ENCODE measurements at places on chromosomes 13 and 19. TPM values are rescaled to one million over a fixed set of nuclear protein-coding genes. Genes with fewer than 3 reads are reported as not detected.

Gene RFPL4A
- total RNA-seq, result not detected

Gene EPS8L1
- 111 TPM for total RNA-seq

Gene ZFR2
- not detected for total RNA-seq

Gene POLRMT
- 46.4 TPM for total RNA-seq

GRCh38 chr19:15538774-15539173 is 30.4 kb downstream of the CYP4F22 start:
- no peak for DNase-seq
- H3K4me3 ChIP-seq, result no peak overlapping the region
- peaks cover 38% of the 10 kb centered on the region for H3K27me3 ChIP-seq
- no peak overlapping the region for H3K27ac ChIP-seq
- H3K4me1 ChIP-seq, result no peaks in the 10 kb centered on the region
- H3K36me3 ChIP-seq, result no peaks in the 10 kb centered on the region

DNA sequence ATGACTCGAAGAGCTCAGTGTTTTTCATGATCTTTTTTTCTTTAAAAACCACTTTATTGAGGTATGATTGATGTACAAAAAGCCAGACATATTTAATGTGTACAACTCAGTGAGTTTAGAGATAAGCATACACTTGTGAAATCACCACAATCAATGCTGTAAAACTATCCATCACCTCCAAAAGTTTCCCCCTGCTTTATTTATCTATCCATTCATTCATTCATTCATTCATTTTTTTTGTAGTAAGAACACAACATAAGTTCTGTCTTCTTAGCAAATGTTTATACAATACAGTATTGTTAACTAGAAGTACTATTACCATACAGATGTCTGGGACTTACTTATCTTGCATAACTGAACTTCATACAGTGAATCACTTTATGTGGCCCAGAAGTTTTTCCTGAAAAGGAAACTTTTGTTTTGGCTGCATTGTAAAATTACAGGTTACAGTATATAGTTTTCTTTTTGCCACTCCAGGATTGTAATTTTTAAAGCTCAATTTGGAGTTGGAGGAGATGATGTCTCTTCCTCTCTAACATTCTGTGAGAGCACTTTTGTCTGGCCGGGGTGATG is 6.7 kb downstream of the RAP2A start:
- no peaks in the 10 kb centered on the region for H3K27me3 ChIP-seq
- no peak overlapping the region for H3K27ac ChIP-seq
- H3K36me3 ChIP-seq, result no peaks in the 10 kb centered on the region
- H3K4me3 ChIP-seq, result no peak overlapping the region
- H3K4me1 ChIP-seq, result peaks cover 9% of the 10 kb centered on the region

DNA sequence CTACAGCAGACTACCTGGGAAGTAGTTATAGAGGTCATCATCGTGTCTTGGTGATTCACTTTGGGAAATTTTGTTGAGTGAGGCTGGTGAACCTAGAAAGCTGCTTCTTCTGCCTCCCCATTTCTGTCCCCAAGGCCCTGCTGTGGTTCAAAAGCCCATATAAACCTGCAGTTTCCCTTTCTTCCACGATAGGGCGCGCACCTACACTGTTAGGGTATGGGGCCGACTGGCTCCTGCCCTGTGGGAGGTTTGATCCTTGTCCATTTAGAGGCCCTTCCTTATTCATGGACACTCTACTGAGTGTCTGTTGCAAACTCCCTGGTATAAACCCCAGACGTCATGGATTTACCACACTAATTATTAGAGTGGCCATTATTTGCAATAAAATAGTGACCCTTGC is 191.8 kb downstream of the GGACT start:
- H3K4me1 ChIP-seq, result peaks cover 29% of the 10 kb centered on the region
- H3K36me3 ChIP-seq, result no peaks in the 10 kb centered on the region
- H3K27me3 ChIP-seq, result no peaks in the 10 kb centered on the region
- no peak overlapping the region for H3K4me3 ChIP-seq
- DNase-seq, result no peak

DNA sequence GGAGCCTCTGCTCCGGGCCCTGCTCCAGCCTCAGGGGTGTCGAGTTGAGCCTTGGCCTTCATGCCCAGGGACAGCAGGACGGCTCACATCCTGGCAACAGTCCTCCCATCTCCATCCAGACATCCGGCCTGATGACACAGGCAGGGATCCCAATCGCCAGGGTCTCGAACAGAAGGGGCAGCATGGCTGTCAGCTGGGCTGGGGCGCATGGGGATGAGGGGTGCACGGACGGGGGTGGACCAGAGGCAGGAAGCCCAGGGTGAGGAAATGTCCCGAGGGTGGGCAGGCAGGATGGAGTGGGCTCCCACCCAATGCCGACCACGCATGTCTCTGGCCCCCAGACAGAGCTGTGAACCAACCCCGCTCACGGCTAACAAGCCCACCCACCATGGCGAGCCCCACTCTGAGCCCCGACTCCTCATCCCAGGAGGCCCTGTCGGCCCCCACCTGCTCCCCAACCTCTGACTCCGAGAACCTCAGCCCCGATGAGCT is 16.2 kb downstream of the EVI5L start:
- no peaks in the 10 kb centered on the region for H3K36me3 ChIP-seq
- H3K4me3 ChIP-seq, result no peak overlapping the region
- no peak for DNase-seq
- H3K4me1 ChIP-seq, result peaks cover 5% of the 10 kb centered on the region
- no peak overlapping the region for H3K27ac ChIP-seq

DNA sequence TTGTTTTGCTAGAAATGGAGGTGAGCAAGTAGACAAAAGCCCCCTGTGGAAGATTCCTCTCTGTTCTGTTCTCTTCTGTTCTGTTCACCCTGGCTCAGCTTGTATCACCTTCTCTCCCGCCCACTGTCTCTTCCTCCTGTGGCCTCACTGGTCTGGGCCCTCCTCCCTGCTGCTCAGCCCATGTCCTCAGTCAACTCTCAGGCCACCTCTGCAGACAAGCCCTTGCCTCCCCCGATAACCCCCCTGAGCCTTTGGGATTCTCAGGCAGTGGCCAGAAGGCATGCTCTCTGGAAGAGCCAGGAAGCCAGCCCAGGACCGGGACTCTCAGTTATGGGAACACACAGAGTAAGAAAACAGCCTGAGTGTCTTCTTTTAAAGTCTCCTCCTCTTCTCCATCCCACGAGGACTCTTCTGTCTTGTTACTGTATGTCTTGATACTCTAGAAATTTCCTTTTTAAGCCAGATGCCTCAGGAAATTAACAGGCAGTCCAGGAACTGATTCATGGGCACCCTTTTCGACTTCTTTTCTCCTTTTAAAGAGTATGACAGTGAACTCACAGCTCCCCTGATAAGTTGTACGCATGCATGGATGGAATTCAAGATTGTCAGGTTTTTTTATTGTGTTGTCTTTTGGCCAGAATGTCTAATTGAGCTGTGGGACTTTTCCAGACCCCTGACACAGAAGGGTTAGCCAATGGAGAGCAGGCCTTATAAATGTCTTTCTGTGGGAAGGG is 33.7 kb downstream of the SHISA2 start:
- peaks cover 8% of the 10 kb centered on the region for H3K4me1 ChIP-seq
- H3K27ac ChIP-seq, result no peak overlapping the region
- H3K27me3 ChIP-seq, result peaks cover 77% of the 10 kb centered on the region
- H3K36me3 ChIP-seq, result no peaks in the 10 kb centered on the region
- no peak for DNase-seq
- H3K4me3 ChIP-seq, result no peak overlapping the region

DNA sequence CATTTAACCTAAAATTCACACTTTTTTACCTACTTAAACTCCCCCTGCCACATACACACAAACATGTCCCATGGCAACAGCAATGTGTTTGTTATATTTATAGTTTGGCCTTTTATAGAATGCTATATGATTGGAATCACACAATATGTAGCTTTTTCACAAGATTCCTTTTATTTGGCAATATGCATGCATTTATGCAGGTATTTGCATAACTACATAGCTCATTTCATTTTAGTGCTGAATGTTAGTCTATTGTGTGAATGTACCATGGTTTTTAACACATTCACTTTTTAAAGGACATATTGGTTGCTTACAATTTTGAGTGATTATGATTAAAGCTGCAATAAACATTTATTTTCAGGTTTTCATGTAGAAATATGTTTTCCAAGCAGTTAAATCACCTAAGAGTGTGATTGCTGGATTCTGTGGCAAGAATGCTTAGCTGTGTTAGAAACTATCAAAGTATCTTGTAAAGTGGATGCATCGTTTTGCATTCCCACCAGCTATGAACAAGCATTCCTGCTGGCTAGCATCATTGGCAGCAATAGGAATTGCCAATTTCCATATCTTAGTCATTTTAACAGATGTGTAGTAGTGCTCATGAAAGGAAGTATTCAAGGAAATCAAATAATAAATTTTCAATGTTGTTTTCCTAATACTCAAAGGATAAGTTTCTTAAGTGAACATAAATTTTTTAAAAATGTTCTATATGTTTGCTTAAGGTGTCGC is 557.0 kb downstream of the SLITRK1 start:
- H3K36me3 ChIP-seq, result no peaks in the 10 kb centered on the region
- no peak overlapping the region for H3K27ac ChIP-seq
- no peaks in the 10 kb centered on the region for H3K4me1 ChIP-seq
- H3K27me3 ChIP-seq, result no peaks in the 10 kb centered on the region
- no peak overlapping the region for H3K4me3 ChIP-seq
- DNase-seq, result no peak

DNA sequence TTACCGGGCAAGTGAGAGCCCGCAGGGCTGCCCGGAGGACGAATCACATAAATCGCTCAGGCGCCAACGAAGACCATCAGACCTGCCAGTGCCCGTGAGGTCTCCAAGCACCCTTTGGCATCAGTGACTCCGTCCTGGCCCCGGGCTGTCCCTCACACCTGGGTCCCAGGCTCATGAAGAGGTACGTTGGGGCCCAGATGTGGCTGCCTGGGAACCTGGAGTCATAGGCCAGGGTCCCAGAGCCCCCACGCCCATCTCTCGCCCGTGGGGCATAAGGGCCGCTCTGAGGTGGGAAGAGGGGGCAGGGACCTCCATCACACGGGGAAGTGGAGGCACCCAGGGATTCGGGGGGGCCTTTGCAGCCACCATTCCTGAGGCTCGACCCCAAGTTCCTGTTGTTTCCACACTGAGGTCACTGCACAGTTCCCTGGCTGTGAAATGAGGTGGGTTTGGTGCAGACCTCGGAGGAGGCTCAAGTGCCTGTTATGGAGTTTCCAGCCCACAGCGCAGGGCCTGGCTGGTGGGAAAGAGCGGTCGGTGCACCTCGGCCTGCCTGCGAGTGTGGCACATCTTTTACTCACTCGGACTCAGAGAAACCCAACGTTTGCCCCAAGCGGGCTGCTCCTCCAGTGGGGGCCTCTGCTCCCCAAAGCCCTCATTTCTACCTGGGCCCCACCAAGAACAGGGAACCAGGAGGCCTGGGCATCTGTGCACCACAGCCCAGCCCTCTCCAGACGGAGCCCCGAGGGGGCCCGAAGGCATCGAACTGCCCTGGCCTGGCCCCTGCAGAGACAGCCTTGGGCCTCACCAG is 35.9 kb upstream of the C13orf46 start:
- DNase-seq, result no peak
- H3K27ac ChIP-seq, result no peak overlapping the region
- H3K4me3 ChIP-seq, result no peak overlapping the region
- H3K27me3 ChIP-seq, result no peaks in the 10 kb centered on the region
- H3K36me3 ChIP-seq, result no peaks in the 10 kb centered on the region
- no peaks in the 10 kb centered on the region for H3K4me1 ChIP-seq

DNA sequence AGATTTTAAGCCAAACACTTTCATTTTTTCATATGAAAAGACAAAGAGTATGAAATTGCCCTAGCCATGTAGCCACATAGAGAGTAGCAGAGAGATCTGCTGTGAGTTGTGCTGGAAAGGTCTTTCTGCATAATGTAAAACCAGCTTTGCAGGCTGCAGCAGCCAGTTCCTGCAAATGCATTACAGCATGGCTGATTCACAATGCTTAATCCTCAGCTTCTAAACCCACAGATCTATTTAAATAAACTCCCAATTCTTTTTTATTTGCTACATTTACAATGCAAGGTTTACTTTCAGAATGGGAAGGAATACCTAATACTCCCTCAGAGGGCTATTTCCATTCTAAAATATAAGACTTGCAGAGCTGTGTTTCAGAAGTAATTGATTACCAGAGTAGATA is 185.6 kb upstream of the STARD13 start:
- H3K4me3 ChIP-seq, result no peak overlapping the region
- no peaks in the 10 kb centered on the region for H3K4me1 ChIP-seq
- H3K27me3 ChIP-seq, result no peaks in the 10 kb centered on the region
- no peak overlapping the region for H3K27ac ChIP-seq
- H3K36me3 ChIP-seq, result no peaks in the 10 kb centered on the region
- DNase-seq, result no peak

GRCh38 chr19:47098608-47099007 is 15.0 kb downstream of the ZC3H4 start:
- H3K27me3 ChIP-seq, result no peaks in the 10 kb centered on the region
- DNase-seq, result no peak
- H3K36me3 ChIP-seq, result peaks cover 7% of the 10 kb centered on the region
- H3K4me3 ChIP-seq, result no peak overlapping the region
- peak overlapping the region; percentile 77 for H3K27ac ChIP-seq

GRCh38 chr13:52447354-52447753 is 3.1 kb downstream of the VPS36 start:
- DNase-seq, result no peak
- 0 out of 2 replicates have a peak, but pooled peaks cover 7% of the 10 kb centered on the region for H3K36me3 ChIP-seq
- peaks cover 39% of the 10 kb centered on the region for H3K4me1 ChIP-seq
- H3K4me3 ChIP-seq, result no peak overlapping the region
- H3K27ac ChIP-seq, result no peak overlapping the region

DNA sequence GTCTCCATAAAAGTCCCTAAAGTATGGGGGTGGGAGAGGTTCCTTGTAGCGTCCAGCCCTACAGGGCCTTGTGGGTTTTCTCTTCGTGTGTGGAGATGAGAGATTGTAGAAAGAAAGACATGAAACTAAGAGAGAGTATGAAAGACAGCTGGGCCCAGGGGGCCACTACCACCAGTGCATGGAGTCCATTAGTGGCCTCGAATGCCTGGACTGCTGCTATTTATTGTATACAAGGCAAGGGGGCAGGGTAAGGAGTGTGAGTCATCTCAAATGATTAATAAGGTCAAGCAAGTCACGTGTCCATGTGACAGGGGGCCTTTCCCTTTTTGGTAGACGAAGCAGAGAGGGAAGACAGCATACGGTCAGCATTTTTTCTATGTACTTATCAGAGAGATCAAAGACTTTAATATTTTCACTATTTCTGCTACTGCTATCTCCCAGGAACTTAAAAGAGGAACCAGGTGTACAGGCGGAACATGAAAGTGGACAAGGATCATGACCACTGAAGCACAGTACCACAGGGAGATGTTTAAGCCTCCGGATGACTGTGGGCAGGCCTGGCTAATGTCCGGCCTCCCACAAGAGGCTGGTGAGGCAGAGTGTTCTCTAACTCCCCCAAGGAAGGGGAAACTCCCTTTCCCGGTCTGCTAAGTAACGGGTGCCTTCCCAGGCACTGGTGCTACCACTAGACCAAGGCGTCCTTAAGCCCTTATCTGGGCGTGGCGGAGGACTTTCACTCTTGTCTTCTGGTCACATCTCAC is 25.5 kb downstream of the FGF21 start:
- H3K4me3 ChIP-seq, result no peak overlapping the region
- H3K27me3 ChIP-seq, result no peaks in the 10 kb centered on the region
- peaks cover 11% of the 10 kb centered on the region for H3K4me1 ChIP-seq
- peak; percentile 67 for DNase-seq
- H3K27ac ChIP-seq, result no peak overlapping the region
